ENCODE measurements at places on chromosomes 13 and 19.

- no peak for DNase-seq
These were observed 25.6 kb downstream of the SHISA2 start for GRCh38 chr13:26026211-26026610.

GRCh38 chr13:73334445-73334844, 275.6 kb downstream of the KLF5 start:
- no peak for DNase-seq

GRCh38 chr13:109654341-109655205, 131.8 kb downstream of the IRS2 start:
- no peak for DNase-seq

DNA sequence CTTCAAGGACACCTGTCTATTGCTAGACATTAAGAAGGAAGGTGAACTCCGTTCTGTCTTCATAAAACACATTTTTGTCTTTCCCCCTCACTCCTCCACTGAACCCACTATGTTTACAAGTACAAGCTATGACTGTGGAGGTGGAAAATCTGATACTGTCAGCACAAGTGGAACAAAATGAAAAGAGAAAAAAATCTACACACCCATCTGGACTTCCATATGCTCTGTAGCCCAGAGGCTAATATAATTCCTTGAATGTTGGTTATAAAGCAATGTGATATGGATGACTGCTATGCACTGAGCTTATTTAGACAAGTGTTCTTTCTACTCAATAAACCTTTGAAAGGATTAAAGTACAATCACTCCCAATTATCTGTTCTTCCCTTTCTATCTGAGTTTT, 713.5 kb downstream of the DIAPH3 start:
- no peak for DNase-seq

- DNase-seq = no peak
These were observed 1528.6 kb upstream of the SLC10A2 start for GRCh38 chr13:104594806-104595205.

DNA sequence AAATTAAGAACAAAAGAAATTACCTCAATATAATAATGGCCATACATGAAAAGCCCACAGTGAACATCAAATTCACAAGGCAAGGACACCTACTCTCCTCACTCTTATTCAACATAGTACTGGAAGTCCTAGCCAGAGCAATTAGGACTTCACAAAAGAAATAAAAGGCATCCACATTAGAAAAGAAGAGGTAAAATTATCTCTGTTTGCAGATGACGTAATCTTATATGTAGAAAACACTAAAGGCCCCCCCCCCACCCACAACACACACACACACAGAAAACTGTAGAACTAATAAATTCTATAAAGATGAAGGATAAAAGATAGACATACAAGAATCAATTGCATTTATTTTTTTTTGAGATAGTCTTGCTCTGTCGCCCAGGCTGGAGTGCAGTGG, 25.5 kb upstream of the LATS2 start:
- DNase-seq = no peak

DNA sequence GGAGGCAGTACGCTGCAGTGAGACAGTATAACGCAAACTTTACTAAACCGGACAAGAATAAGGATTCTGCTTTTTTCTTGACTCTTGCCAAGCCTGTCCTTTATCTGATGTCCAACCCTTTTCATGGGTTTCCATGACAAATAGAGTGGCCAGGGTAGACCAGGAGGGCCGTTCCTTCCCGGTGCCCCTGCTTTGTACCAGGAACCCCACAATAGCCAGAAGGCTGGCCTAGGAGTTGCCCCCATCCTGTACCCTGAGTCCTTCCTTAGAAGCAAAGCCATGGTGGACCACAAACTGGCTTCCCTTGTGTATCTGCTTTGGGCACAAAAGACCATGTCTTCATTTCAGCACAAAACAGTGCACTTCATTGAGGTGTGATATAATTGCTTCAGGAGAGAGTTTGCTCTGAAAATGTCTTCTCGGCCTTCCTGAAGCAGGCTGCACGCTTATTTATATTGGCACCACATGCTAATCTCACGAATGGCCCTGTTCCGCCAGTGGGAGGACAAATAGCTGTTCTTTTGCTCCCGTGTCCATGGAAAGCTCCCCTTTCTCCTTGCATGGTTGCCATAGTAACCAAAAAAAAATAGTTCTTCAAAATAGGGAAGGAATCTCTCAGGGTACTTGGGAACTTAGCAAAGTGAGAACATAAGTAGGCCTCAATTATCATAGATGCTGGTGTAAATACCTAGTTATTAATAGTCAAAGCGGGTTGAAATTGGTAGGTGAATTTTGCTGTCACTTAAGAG, 222.1 kb downstream of the ZIC5 start:
- no peak for DNase-seq

- DNase-seq = no peak
These were observed 295.9 kb downstream of the DIAPH3 start for GRCh38 chr13:59867867-59868266.

GRCh38 chr13:103471896-103472295, 405.7 kb upstream of the SLC10A2 start:
- no peak for DNase-seq

DNA sequence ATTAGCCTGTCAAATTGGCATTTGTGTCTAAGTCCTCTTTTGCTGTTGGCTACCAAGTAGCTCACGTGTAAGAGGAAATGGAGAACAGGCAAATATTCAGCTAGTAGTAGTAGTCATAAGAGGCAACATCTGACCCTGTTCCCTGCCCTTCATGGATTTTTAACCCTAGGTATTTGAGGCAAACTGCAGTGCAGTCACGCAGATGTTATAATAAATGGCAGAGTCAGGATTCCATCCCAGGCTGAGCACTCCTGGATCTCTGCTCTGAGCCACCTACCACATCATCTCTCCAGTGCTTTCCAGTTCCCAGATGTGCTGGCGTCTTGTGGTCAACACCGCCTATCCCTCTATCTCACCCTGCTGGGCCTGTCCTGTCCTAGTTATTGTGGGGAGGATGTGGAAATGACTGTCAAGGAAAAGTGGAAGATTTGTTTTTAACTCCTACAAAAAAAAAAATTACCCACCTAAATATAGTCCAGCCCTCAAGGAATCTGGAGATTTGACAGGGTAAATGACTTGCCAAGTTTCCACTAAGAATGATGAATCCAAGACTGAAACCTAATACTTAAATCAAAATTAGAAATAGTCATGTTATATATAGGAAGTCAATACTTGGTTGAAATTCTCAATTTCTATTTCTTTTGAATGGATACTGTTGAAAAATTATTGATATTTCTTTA, 322.9 kb downstream of the GPC6 start:
- DNase-seq = no peak

GRCh38 chr19:42281827-42282762, 13.0 kb downstream of the CIC start:
- DNase-seq = no peak

DNA sequence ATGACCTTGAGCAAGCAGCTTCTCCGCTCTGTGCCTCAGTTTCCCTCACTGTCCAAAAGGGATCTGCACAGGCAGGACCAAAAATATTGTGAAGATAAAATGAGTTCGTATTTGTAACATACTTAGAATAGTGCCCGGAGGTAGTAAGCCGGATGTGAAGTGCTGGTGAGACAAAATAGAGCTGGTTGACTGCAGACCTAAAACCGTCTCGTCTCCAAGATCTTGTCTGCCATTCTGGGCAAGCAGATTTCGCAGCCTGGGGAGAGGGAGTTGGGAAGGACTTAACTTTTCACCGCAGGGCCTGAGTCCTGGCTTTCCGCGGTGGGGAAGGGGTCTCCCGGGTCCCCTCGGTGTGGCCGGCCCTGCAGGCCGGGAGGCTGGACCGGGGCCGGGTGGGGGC, 8.2 kb upstream of the BBC3 start:
- no peak for DNase-seq

DNA sequence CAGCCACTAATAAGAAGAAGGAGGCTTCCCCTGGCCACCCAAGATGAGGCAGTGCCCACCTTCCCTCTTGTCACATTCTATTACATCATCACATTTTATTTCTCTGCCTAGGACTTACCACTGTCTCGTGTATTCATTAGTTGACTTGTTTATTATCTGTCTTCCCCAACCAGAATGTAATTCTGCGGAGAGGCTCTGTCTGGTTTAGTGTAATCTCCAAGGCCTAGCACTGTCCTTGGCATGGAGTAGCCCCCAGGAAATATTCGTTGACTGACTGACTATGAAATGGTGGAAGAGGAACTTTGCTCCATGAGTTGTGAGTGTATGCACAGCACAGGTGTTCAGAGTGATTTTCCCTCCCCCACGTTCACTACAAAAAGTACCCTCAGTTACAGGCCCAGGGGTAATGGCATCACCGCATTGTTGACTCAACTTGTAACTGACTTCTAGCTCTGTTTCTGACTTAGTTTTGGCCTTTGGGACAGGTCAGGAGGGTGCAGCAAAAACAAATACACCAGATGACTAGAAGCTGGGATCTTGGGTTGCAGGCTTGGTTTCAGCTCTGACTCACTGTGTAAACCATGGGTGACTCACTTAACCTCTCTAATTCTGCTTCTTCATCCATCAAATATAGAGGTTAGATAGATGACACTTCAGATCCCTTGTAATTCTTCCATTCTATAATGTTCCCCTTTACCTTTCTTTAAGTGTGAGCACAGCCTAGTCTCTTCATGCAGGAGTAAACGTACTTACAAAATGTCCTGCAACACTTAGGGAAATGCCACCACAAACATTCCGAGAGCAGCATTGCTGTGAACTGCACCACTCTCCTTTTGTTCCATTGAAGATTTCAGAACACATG, 229.7 kb downstream of the KCNRG start:
- DNase-seq = no peak

DNA sequence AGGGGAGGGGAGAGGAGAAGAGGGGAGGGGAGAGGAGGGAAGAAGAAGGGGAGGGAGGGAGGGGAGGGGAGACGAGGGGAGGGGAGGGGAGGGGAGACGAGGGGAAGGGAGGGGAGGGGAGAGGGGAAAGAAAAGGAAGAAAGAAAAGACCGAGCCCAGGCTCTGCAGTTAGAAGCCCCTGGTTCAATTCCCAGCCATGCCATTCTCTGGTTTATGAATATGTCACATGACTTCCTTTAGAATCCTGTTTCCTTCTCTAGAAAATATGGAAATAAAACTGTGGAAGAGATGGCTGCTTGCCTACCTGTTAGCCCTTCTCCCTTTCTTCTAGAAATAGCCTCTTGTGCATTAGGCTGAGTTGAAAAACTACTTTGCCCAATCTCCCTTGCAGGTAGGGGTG, 14.3 kb downstream of the TNNT1 start:
- no peak for DNase-seq

DNA sequence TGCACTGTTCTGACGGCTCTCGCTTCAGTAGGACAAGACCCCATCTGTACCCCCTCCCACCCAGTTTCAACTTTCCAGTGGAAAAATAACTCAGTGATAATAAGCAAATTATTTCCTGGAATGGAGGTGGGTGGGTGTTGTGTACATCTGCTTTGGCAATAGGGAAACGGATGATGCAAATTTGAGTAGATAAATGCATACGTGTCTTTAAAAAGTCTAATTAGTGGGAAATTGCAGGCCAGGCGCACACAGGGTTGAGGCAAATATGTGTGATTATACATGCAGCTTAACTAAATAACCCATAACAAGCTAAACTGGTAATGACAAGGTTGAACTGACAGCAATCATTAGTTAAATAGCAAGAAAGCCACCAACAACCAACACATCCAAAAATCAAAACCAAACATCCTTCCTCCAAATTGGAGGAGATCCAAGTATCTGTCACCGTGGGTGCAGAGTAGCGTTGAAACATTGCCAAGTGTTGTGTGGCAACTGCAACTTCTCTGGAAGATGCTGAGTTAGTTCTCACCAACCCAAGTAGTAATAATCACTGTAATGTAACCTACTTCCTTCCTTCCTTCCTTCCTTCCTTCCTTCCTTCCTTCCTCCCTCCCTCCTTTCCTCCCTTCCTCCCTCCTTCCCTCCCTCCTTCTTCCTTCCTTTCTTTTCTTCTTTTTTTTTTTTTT, 54.6 kb downstream of the TRPM4 start:
- DNase-seq = no peak

DNA sequence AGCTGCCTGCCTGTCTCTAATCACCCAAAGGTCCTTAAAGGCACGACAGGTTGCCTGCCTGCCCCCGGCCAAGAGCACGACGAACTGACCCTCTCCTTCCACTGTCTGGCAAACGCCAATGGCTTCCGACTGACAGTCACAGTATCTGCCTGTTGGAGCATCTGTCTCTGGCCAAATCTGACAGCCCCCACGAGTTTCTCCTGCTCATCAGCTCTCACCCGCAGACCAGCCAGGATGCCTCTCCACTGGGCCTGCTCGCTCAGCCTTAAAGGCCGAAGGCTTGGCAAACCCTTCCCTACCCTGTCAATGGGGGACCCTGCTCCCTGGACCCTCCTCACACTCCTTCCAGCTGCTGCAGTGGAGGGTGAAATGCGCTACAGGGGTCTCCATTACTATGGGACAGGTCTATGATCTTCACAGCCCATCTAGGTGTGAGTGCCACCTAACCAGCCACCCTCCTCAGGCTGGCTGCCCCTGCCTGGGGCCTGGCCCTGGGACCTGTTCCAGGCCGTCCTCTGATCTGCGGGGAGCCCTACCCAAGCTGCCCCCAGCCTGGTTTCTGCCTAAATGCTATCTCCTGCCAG, 932 bp downstream of the FAM83E start:
- DNase-seq = no peak

- DNase-seq = no peak
These were observed 1.2 kb downstream of the PPM1N start for GRCh38 chr19:45499196-45500180.

DNA sequence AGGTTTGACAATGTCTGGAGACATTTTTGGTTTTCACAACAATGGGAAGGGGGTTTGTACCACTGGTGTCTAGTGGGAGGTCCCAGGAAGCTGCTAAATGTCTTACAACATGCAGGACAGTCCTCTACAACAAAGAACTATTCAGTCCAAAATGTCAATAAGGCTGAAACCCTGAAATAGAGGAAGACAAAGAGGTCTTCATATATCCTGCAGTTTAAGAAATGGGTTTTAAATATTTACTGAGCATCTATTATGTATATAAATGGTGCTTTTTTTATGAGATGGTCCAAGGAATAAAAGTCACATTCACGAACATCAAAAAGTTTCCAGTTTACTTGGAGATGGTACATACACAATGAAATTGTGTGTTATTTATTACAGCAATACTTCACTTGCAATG, 107.3 kb downstream of the AKAP11 start:
- DNase-seq = no peak

- DNase-seq = no peak
These were observed 8.1 kb upstream of the ERICH6B start for GRCh38 chr13:45623516-45624090.

DNA sequence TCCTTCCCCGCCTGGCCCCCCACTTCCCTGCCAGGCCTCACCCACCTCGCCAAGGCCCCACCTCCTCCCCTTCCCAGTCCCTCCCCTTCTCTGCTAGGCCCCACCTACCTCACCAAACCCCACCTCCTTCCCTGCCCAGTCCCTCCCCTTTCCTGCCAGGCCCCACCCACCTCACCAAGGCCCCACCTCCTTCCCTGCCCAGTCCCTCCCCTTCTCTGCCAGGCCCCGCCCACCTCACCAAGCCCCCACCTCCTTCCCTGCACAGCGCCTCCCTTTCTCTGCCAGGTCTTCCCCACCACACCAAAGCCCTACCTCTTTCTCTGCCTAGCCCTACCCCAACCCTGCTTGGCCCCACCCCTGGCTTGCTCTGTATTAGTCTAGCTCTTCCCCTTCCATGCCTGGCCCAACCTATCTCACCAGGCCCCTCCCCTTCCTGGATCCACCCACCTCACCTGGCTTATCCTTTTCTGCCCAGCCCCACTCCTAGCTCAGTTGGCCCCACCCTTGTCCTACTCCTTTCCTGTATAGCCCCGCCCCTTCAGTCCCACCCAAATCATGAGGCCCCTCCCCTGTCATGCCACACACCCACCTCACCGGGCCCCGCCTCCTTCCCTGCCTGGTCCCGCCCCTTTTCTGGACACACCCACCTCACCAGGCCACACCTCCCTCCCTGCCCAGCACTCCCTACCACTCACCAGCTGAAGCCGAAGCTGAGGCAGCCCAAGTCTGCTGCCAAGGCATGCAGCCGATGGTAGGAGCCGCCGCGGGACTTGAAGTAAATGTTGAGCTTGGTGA, 16.2 kb downstream of the CERS1 start:
- DNase-seq = no peak
